Subcutaneous preadipocyte (primary cell): ENCODE measurements at places on chromosomes 1 and 21. TPM values are rescaled to one million over a fixed set of nuclear protein-coding genes. Genes with fewer than 3 reads are reported as not detected.

KLHDC9 gene
- 0.20 and 0.73 TPM in 2 replicates for total RNA-seq

TMCC2 gene
- total RNA-seq, result 1.1 and 2.5 TPM in 2 replicates

SV2A gene
- 9.4 and 13.2 TPM in 2 replicates for total RNA-seq

MYBPHL gene
- total RNA-seq, result not detected in 2 replicates

MEAF6 gene
- 51.8 and 52.2 TPM in 2 replicates for total RNA-seq

MFAP2 gene
- total RNA-seq, result 40.7 and 44.5 TPM in 2 replicates

REN gene
- 0.37 TPM in 1 of 2 replicates, not detected in the other for total RNA-seq

TMEM52 gene
- total RNA-seq, result 0.37 and 0.59 TPM in 2 replicates

SELENBP1 gene
- total RNA-seq, result 25.0 and 31.6 TPM in 2 replicates

RNF187 gene
- 32.6 and 34.9 TPM in 2 replicates for total RNA-seq

FHAD1 gene
- total RNA-seq, result 0.73 and 0.78 TPM in 2 replicates

SPRR2B gene
- total RNA-seq, result not detected in 2 replicates

GPR153 gene
- 3.3 and 3.7 TPM in 2 replicates for total RNA-seq

TMIGD3 gene
- not detected in 2 replicates for total RNA-seq

DIO1 gene
- not detected in 2 replicates for total RNA-seq

ADCY10 gene
- under 0.01 and 0.39 TPM in 2 replicates for total RNA-seq

ST6GALNAC3 gene
- total RNA-seq, result under 0.01 and 0.39 TPM in 2 replicates

LORICRIN gene
- not detected in 2 replicates for total RNA-seq

LCE2A gene
- not detected in 2 replicates for total RNA-seq

ADGRL2 gene
- 71.3 and 218 TPM in 2 replicates for total RNA-seq

ZBTB8A gene
- total RNA-seq, result 4.3 and 4.8 TPM in 2 replicates

RGS16 gene
- total RNA-seq, result 0.20 and 0.37 TPM in 2 replicates

FCGR3B gene
- total RNA-seq, result not detected in 2 replicates

CCDC28B gene
- total RNA-seq, result 7.3 and 8.4 TPM in 2 replicates

FCRL5 gene
- total RNA-seq, result not detected in 2 replicates

PADI1 gene
- not detected in 2 replicates for total RNA-seq

LAMB3 gene
- 6.1 and 14.3 TPM in 2 replicates for total RNA-seq

EDARADD gene
- not detected in 2 replicates for total RNA-seq

TDRD5 gene
- total RNA-seq, result not detected in 2 replicates

VWA5B1 gene
- not detected in 2 replicates for total RNA-seq

CHIA gene
- total RNA-seq, result not detected in 2 replicates

NOS1AP gene
- not detected in 2 replicates for total RNA-seq

SLAMF9 gene
- not detected in 2 replicates for total RNA-seq

ZSWIM5 gene
- total RNA-seq, result 0.20 and 0.37 TPM in 2 replicates

CLCA1 gene
- total RNA-seq, result not detected in 2 replicates

WNT9A gene
- total RNA-seq, result 0.78 and 1.5 TPM in 2 replicates

LMOD1 gene
- total RNA-seq, result 0.20 and 1.8 TPM in 2 replicates

SETD4 gene
- total RNA-seq, result 13.6 and 16.6 TPM in 2 replicates

DIRAS3 gene
- 0.78 and 1.8 TPM in 2 replicates for total RNA-seq

JMJD4 gene
- total RNA-seq, result 28.7 and 33.0 TPM in 2 replicates
